Suprapubic skin (tissue), 4 donors: ENCODE measurements at places on chromosomes 12 and 14. TPM values are rescaled to one million over a fixed set of nuclear protein-coding genes. Genes with fewer than 3 reads are reported as not detected.

- no peak for DNase-seq
These were observed 17.5 kb downstream of the YBX3 start for GRCh38 chr12:10705655-10706054.

GRCh38 chr14:67963960-67964812 lies 144.6 kb downstream of the RAD51B start:
- no peak for DNase-seq

DNA sequence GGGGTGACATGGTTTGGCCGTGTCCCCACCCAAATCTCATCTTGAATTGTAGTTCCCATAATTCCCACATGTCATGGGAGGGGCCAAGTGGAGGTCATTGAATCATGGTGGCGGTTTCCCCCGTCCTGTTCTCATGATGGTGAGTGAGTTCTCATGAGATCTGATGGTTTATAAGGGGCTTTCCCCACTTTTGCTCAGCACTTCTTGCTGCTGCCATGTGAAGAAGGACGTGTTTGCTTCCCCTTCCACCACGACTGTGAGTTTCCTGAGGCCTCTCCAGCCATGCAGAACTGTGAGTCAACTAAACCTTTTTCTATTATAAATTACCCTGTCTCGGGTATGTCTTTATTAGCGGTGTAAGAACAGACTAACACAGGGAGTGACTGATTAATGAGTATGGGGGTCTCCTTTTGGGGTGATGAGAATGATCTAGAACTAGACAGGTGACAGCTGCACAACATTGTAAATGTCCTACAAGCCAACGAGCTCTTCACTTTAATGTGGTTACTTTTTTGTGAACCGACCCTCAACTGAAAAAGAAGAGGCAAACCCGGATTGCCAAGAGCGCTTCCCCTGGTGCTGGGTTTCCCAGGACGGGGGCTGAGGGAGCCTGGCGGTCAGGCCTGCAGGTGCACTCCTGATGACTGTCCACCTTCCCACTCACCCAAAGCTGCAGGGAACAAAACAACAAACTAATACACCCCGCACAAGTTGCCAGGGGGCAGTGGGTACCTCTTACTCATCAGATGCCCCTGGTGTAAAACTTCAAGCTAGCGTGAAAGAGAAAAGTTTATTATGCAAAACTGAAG lies 90.1 kb downstream of the NCOR2 start:
- DNase-seq = no peak

GRCh38 chr14:75979071-75979571 lies 2.7 kb downstream of the TGFB3 start:
- no peak for DNase-seq

DNA sequence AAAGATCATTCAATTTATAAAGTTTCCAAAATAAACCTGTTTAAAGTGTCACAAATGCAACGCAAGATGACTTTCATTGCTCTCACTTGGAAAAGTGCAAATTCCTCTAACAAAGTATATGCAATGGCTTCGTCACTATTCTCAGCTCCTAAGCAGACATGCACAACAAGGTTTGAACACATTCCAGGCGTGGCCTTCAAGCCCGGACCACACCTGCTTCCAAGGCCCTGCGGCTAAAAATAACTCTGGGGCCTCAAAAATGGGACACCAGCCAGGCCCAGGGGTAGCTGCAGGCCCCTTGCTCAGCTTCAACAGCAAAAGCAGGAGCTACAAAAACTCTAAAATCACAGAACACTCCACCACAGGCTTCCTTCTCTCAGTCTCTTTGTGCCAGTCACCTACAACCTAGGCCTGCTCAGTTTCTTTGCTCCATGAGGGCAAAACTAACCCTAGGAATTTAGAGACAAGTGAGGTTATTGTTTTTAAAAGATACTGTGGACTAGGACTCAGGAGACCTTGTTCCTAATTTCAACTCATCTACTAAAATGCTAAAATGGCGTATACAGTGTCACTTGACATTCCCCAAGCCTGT lies 29.3 kb downstream of the DUSP16 start:
- no peak for DNase-seq

- DNase-seq = no peak
These were observed 77.0 kb downstream of the BICD1 start for GRCh38 chr12:32183650-32184049.

DNA sequence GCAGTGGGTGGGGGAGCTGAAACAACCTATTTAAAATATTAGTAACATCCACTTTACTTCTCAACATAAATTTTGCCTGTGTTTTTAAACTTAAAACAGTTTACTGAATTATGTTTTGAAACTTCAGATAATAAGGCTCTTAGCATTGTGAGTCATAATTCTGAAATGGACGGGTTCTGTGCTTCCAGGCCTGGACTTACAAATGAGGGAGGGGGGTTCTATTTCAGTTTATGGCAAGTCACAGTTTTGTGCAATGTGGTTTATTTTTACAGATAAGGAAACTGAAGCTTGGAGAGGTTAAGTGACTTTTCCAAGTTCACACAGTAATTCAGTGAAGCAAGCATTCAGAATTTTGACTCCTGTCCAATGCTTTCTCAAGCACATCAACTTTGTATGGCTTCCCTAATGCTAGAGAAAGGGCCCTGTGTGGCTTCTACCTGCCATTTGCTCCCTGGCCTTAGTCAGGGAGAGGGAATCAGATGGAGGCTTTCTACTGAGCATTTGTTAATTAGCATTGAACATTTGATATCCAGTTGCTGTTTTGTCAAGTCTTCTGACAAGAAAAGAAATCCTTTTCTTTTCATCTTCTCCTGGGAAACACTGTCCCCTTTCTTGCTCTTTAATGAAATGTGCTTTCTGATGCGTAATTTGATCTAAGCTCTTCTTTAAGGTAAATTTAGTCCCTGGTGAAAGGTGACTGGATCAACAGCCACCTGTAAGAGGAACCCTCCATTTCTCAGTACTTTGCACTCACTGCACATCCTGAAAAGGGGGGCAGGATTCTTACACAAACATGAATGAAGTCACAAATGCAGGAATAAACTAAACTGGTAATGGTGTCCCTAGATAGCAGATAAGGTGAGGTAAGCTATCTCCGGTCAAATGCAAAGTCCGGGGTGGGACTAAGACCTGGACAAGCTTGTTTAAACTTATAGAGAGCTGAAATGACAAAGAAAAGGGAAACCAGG lies 2.5 kb upstream of the SALL2 start:
- no peak for DNase-seq

The GDF11 gene
- 2.2 TPM for total RNA-seq

The FGD4 gene
- total RNA-seq = 49.0 TPM

The KRT83 gene
- 10.3 TPM for total RNA-seq
